ENCODE measurements at places on chromosomes 7 and 10.

DNA sequence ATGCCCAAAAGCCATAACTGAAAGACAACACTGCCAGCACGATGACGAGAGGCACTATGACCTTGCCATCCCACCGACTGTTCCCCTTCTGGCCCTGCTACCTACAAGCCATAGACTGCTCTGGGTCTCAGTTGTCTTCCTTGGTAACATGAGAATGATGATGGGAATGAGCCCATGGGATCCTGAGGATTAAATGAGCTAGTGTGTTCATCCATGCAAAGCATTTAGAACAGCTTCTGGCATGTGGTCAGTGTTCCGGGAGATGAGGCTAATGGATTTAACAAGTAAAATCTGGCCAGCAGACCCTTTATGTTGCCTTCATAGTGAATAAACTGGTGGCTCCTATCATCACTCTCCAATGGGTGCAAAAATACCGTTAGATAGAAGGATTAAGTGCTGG is 62.4 kb upstream of the WDR11 start:
- no peak for DNase-seq

- DNase-seq: no peak
Measured at GRCh38 chr10:50447691-50448090, 176.1 kb downstream of the SGMS1 start.

GRCh38 chr7:113491305-113491704 is 373.0 kb upstream of the SMIM30 start:
- DNase-seq: no peak

- DNase-seq: no peak
Measured at GRCh38 chr10:107687701-107688100, 523.2 kb upstream of the SORCS1 start.

DNA sequence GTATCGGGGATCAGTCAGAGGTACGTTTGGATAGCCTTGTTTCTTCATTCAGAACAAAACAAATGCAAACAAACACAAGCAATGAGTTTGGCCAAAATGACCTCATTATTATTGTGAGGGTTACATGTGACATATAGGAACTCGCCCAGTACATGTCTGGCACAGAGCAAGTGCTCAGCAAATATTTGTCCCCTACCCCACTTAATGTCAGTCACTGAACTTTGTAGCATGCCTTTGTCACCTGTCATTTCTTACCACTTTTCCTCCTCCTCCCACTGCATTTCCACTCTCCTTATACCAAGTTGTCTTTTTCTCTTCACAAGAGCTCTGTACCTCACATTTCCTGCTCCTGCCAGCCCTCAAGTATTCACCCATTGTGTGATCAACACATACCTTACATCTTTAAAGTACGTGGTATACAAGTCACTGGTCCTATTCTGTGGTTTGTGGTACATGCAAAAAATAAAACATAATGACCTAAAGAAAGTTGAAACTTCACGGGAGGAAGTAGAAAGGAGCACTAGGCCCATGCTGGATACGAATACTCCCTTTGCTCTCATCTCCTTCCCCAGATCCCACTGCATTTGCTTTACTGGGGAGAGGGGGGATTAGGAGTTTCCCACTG is 236.0 kb downstream of the INHBA start:
- DNase-seq: no peak
